ENCODE measurements at places on chromosomes 16 and 17.
A peak's percentile ranks its signal among the peaks of the same experiment; 100 is the strongest.

- no peak for DNase-seq
Observed at GRCh38 chr17:33935822-33936221, 319.3 kb upstream of the CCL2 start.

DNA sequence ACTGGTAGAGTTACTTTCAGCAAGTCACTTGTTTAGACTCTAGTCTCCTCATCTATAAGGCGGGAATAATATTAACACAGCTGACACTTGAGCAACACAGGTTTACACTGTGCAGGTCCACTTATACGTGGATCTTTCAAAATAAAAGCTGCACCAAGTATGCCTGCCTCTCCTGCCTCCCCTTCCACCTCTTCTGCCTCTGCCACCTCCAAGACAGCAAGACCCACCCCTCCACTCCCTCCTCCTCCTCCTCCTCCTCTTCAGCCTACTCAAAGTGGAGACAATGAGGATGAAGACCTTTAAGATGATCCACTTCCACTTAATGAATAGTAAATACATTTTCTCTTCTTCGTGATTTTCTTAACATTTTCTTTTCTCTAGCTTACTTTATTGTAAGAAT is 285.6 kb downstream of the FTO start:
- no peak for DNase-seq

DNA sequence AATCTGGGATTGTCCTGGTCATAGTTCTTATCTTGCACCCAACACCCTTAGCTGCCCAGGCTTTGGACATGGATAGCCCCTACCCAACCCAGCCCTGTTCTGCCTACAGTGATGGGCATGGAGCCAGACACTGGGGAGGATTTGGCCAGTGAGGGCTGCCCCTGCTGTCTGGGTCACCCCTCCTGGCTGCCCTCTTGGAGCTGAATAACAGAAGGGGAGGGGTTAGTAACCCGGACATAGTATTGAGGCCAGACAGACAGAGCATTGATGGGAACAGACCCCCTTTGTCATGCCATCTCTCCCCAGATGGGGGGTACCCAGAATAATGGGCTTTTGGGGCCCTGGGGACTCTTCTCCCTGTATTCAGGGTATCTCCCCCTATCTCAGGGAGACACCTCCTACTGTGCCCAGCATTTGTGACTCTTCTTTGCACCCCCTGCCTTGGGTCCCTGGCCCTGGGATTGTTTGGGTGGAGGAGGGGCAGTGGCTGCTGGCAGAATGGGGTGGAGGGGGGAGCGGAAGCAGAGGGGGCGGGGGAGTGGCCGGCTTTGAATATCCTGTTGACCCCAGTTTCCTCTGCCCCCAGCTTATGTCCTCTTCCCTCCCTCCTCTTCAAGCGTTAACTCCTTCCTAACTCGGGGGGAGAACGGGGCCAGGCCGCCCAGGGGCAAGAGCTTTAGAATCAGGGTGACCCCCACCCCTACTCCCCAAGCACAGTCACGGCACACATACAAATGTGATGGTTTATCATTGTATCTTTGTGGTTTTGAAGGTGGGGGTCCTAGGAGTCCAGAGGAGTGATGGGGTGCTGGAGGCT is 17.0 kb downstream of the GJD3 start:
- no peak for DNase-seq

DNA sequence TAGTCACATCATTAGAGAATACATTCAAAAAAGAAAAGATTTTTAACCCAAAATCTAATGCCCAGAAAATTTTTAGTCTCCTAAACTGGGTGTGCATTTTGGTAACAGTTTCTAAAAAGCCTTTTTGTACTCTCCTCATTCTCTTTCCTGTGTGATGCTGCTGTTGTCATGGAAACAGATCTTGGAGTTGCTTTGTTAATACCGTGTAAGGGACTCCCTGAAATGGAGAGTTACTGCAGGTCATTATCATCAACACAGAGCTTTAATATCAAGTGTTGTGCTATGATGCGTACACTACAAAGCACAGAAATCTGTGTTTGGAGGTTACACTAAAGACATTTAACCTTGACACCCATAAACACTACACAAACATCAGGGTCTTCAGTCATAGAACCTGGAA is 216.3 kb downstream of the PRKCA start:
- DNase-seq, result no peak

GRCh38 chr17:68909066-68909465 is 46.1 kb downstream of the ABCA8 start:
- no peak for DNase-seq

- no peak for DNase-seq
Observed at GRCh38 chr16:81600275-81600674, 155.7 kb downstream of the CMIP start.

- DNase-seq, result no peak
Observed at GRCh38 chr17:4019275-4019674, 55.0 kb upstream of the ATP2A3 start.

- no peak for DNase-seq
Observed at GRCh38 chr17:30433514-30433913, 43.7 kb upstream of the GOSR1 start.

DNA sequence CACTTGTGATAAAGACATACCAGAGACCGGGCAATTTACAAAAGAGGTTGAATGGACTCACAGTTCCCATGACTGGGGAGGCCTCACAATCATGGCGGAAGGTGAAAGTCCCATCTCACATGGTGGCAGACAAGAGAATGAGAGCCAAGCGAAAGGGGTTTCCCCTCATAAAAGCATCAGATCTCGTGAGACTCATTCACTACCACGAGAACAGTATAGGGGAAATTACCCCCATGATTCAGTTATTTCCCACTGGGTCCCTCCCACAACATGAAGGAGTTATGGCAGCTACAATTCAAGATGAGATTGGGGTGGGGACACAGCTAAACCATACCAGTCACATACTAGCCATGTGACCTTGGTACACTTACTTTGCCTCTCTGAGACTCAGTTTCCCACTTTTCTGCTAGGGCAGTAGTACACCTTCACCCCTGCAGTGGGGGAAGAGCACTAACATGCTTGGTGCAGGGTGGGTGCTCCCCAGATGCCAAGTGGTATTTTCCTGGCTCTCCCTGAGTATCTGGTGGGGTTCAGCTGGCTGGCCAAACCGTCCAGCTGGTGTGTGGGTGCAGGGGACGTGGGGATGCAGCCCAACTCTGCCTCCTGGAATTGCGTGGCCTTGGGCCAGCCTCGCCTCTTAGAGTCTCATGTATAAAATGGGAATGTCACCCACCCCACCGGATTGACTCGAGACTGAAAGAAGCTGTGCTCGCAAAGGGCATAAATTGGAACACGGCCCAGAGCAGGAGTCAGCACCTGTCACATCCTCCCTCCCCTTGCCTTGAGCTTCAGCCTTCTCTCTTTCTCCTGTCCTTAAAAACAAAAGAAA is 364.1 kb downstream of the CPPED1 start:
- no peak for DNase-seq

- no peak for DNase-seq
Observed at GRCh38 chr17:61415374-61416210, 15.9 kb downstream of the TBX2 start.

DNA sequence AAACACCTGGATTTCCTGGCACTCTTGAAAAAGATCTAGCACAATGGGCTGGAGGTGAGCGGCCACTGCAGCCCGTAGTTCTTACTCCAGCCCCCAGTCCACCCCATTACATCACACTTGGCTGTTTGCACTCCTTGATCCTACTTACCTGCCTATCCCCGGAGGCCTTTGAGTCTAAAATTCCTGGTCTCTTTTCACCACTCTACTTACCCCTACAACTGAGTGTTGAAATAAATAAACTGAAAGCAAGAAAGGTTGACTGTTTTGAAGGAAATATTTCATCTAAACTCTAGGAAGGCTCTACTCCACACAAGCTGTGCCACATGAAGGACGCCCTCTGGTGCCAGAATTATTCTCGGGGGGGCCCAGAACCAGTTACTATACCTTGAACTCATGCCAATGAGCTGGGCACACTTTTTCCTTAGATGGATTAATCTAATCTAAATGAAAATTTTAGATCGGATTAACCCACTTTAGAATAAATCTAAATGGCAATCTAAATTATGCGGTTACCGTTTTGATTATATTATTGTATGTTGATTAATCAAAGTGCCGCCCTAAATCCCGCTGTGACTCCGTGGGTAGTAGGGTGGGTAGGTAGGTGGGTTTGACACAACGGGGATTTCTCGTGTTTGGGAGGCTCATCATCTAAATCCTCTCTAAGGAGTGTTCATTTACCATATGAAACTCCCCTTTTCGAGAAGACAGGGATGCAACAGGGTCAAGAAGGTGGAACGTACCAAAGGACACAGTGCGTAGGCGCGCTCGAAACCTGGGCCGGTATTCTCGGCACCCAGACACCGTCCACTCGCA is 651 bp upstream of the EIF1 start:
- DNase-seq, result peak; percentile 80

DNA sequence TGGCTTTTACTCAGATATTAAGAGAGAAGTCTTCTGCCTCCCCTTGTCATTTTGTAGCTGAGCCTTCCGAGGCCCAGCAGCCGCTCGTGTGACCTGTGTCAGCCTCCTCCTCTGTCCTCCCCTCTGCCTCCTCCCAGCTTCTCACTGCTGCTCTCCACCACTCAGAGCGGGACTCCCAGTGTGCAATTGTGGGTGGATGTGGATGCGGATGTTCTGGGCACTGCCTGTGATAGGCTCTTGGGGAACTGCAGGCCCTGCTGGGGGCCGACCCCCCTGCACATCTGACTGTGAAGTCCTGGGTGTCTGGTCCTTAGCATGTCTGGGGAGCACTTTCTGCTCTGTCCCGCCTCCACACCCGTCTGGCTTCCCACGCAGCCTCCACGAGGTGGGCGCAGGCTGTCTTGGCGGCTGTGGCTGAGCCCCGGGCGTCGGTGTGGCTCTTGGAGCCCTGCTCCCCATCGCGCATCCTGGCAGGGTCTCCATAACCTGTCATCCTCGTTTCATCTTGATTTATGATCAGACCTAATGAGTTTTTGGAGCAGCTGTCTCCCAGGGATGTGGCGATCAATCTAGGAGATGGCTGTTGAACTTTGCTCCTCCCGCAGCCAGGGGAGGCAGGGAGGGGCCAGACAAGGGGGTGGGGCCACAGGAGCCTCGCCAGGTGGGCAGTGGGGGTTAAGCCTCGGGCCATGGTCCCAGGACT is 28.1 kb downstream of the GRIN2C start:
- no peak for DNase-seq

- DNase-seq, result no peak
Observed at GRCh38 chr17:31907342-31907962, 5.9 kb upstream of the UTP6 start.

DNA sequence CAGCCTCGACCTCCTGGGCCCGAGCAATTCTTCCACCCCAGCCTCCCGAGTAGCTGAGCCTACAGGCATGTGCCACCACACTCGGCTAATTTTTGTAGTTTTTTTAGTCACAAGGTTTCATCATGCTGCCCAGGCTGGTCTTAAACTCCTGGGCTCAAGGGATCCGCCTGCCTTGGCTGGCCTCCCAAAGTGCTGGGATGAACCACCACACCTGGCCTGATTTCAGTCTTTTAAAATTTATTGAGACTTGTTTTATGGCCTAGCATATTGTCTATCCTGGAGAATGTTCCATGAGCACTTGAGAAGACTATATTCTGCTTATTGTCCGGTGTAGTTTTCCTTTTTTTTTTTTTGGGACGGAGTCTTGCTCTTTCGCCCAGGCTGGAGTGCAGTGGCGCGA is 18.5 kb downstream of the DNAI2 start:
- no peak for DNase-seq

DNA sequence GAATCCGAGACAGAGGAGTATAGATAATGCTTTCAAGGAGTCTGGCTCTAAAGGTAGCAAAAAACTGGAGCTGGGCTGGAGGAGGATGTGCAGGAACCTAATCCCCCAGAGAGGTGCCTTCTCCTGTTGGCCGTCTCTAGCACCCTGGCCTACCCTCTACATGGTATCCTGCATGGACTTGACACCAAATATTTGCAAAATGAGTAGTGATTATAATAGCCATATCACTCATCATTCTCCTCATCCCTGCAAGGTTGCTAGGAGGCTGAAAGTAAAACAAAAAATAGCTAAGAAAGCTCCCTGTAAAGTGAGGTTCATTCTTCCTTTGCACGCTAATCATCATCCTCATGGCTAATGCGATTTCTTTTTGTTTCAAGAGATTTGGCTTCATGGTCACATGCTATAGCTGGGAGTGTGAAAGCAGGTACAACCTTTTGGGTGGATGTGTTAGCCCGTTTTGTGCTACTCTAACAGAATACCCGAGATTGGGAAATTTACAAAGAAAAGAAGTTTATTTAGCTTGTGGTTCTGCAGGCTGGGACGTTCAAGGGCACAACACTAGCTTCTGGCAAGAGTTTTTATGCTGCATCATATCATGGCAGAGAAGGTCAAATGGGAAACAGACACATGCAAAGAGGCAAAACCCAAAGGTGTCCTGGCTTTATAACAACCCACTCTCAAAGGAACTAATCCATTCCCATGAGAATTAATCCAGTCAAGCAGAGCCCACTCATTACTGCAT is 27.1 kb upstream of the CIITA start:
- DNase-seq, result no peak

GRCh38 chr17:55770196-55770870 is 19.5 kb downstream of the PCTP start:
- DNase-seq, result no peak

DNA sequence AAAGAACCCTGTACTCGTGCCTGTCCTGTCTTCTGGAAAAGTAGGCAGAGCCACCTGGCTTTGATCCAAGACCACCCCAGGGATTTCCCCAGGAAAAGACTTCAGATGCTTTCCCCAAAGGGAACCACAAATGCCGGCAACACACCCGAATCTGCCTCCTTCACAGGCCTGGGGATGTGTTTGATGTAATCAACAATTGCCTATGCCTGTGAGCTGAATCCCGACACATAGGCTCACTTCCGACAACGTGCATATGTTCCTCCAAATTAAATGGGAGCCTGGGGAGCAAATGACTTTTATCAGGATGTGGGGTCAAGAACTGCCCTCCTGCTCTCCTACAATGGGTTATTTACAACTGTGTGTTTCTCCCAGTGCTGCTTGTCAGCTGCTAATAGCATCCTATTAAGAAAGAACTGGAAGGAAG is 535.2 kb upstream of the CDH11 start:
- DNase-seq, result no peak

- DNase-seq, result no peak
Observed at GRCh38 chr16:53839150-53839549, 135.2 kb downstream of the FTO start.

- DNase-seq, result no peak
Observed at GRCh38 chr17:75468779-75469373, 12.4 kb downstream of the TMEM94 start.

All from CD4-positive, alpha-beta T cell treated with Interferon alpha-2 for 1 hour (primary cell).